ENCODE measurements at places on chromosomes 12 and 14.

DNA sequence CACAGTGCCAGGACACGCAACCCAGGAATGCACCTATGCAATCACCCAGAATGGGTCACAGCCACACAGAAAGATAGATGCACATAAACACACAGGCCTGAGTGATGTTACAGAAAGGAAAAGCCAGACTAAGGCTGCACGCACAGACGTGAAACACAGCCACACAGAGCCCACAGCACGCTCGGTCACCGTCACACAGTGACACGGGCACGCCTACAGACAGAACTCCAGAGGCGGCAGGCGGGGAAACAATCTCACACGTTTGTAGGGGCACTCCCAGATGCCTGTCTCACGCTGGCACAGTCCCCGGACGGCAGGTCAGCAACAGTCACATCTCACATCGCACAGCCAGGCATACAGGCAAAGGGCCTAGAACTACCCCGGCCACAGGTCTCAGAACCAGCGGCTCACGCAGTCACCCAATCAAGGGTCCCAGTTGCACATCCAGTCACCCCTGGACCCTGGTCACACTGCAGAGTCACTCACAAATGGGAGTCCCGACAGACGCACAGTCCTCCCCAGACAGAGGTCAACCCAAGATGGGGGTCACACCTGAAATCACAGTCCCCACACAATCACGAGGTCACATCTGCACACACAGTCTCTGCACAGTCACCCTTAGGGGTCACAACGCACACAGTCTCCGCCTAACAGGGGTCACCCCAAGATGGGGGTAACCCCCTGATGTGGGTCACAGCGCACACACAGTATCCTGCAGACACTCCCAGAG is 790 bp downstream of the SSH1 start:
- peak overlapping the region; percentile 99 for H3K4me3 ChIP-seq
- H3K4me1 ChIP-seq, result peaks cover 55% of the 10 kb centered on the region
- H3K27ac ChIP-seq, result peak overlapping the region; percentile 84
- peaks cover 2% of the 10 kb centered on the region for H3K36me3 ChIP-seq
- H3K27me3 ChIP-seq, result no peaks in the 10 kb centered on the region
- peak; percentile 81 for DNase-seq

GRCh38 chr14:92470811-92471210 is 42.8 kb upstream of the RIN3 start:
- no peak overlapping the region for H3K4me3 ChIP-seq
- no peak for DNase-seq
- H3K27me3 ChIP-seq, result no peaks in the 10 kb centered on the region
- no peak overlapping the region for H3K27ac ChIP-seq

DNA sequence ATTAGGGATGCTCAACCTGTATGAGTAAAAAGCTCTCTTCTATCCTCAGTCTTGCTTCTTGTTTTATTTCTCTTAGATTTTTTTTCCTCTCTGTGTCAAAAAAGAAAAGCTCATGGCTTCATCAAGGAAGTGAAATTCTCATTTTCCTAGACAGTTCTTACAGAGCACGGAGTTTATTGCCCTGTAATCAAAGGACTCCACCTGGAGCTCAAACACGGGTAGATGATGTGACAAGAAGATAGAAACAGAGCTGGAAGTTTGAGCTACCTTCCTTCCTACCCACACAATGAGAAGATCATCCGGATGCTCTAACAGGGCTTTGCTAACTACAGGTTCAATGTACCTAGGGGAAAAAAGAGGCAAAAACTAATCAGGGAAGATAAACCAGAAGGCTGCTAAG is 564.8 kb downstream of the MED13L start:
- H3K4me3 ChIP-seq, result no peak overlapping the region
- peaks cover 7% of the 10 kb centered on the region for H3K27me3 ChIP-seq
- H3K27ac ChIP-seq, result no peak overlapping the region
- DNase-seq, result no peak
- H3K36me3 ChIP-seq, result no peaks in the 10 kb centered on the region

GRCh38 chr14:94345344-94346064 is 22.4 kb upstream of the SERPINA6 start:
- H3K4me3 ChIP-seq, result no peak overlapping the region
- H3K36me3 ChIP-seq, result peaks cover 4% of the 10 kb centered on the region
- no peak for DNase-seq
- H3K27ac ChIP-seq, result no peak overlapping the region

DNA sequence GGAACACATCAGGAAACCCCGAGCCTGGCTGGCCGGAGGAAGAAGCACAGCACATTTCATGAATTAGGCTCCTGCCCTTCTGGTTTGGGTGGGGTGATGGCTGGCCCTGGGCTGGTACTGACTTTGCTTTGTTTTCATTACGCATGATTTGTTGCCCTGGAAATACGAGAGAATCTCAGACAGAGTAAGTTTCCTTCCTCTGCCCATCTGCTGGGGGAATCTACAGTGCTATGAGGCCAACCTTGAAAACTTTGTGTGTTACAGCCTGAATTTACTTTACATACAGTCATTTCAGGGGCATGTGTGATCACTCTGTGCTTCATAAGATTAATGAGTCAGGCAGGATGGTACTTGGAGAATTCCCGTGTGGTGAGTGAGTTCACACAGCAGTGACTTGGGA is 20.5 kb upstream of the SLC5A8 start:
- DNase-seq, result no peak
- no peaks in the 10 kb centered on the region for H3K36me3 ChIP-seq
- no peak overlapping the region for H3K27ac ChIP-seq
- peaks cover 17% of the 10 kb centered on the region for H3K27me3 ChIP-seq
- no peaks in the 10 kb centered on the region for H3K4me1 ChIP-seq

DNA sequence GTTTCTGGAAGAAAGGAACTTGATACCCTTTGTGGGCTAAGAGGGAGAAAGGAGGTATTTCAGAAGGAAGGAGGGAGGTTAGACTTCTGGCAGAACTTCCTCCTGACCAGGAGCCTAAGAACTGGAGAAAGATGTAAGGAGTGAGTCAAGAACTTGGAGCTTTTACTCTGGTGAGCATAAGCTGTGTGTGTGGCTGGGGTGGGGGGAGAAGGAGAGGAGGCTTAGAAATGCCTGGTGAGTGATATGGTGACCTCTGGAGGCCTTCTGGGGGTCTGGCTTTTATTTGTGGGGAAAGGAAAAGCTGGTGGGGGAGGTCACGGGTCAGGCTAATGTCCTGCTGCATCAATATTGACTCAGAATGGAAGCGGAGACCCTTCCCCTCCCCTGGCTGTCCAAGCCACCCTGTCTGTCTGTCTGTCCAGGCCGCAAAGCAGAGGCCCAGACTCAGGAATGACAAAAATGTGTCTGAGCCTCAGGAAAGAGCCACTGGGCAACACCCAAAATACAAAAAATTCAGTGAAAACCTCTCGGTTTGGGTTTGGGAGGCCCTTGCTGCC is 4.8 kb downstream of the LRP1 start:
- DNase-seq, result no peak
- no peaks in the 10 kb centered on the region for H3K36me3 ChIP-seq
- H3K4me3 ChIP-seq, result no peak overlapping the region
- H3K27me3 ChIP-seq, result peaks cover 17% of the 10 kb centered on the region
- H3K27ac ChIP-seq, result no peak overlapping the region
- no peaks in the 10 kb centered on the region for H3K4me1 ChIP-seq

- H3K27ac ChIP-seq, result peak overlapping the region; percentile 64
- H3K36me3 ChIP-seq, result no peaks in the 10 kb centered on the region
- peak overlapping the region; percentile 95 for H3K4me3 ChIP-seq
- DNase-seq, result no peak
- peaks cover 32% of the 10 kb centered on the region for H3K4me1 ChIP-seq
Measured at GRCh38 chr14:55581342-55581771, 1.4 kb downstream of the KTN1 start.

- DNase-seq, result no peak
- H3K4me3 ChIP-seq, result peak overlapping the region; percentile 98
- peak overlapping the region; percentile 99 for H3K27ac ChIP-seq
Measured at GRCh38 chr14:35405304-35405996, 901 bp upstream of the NFKBIA start.

DNA sequence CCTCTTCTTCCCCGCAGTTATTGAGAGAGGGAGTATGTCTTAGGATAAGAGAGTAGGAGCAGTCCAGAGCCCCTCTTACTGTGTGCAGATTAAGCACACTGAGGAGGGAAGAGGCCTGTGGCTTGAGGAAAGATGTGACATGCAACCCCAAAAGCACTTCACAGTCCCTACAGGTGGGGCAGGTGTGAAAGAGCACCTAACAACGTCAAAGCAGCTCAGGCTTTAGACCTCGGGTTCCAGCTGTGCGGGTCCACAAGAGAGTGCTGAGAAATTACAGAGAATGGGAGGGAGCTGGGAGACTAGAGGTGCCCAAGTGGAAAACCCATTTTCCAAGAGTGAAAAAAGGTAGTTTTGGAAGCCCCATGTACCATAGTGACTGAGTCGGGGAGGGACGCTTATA is 127.6 kb downstream of the SLC25A47 start:
- no peak overlapping the region for H3K4me3 ChIP-seq
- H3K27ac ChIP-seq, result no peak overlapping the region
- no peaks in the 10 kb centered on the region for H3K36me3 ChIP-seq
- no peak for DNase-seq

DNA sequence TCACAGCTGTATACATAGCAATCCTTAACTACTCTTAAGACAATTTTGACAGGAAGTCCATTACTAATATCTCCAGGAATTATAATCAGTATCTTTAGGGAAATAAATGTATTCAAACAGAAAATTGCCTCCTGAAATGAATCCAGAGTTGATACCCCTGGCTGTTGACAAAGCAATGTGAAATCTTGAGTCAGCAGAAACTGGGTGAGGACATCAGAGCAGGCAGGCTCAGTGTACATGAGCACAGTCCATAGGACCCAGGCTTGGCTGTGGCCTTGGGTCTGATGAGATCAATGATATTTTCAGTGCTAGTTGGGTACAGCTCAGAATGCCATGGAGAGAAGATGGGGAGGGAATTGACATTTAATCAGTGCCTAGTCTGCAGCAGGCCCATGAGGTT is 151.3 kb downstream of the SLC15A4 start:
- H3K27me3 ChIP-seq, result no peaks in the 10 kb centered on the region
- H3K4me3 ChIP-seq, result no peak overlapping the region
- no peaks in the 10 kb centered on the region for H3K36me3 ChIP-seq
- H3K27ac ChIP-seq, result no peak overlapping the region

DNA sequence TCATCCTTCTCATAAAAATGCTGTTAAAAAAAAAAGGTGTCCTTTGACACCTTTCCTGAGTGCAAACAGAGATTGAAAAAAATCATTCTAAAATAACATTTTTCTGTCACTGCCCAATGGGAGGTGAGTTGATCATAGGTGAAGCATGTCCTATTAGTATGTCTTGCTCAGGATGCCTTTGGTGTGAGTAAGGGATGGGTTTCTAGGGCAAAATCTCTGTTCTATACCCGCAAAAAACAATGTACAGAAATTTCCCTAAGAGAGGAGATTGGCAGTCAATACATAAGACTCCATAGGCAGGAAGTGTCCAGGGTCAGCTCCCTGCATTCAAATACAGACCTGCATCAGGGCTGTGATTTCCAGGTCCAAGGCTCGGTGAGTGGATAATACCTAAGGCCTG is 195.2 kb downstream of the DAD1 start:
- no peak for DNase-seq
- no peaks in the 10 kb centered on the region for H3K27me3 ChIP-seq
- H3K4me3 ChIP-seq, result no peak overlapping the region

- peaks cover 5% of the 10 kb centered on the region for H3K36me3 ChIP-seq
- H3K4me1 ChIP-seq, result peaks cover 81% of the 10 kb centered on the region
- no peaks in the 10 kb centered on the region for H3K27me3 ChIP-seq
- H3K4me3 ChIP-seq, result peak overlapping the region; percentile 68
Measured at GRCh38 chr12:104602896-104603295, 146.1 kb downstream of the CHST11 start.

- DNase-seq, result no peak
- no peaks in the 10 kb centered on the region for H3K36me3 ChIP-seq
- no peak overlapping the region for H3K4me3 ChIP-seq
Measured at GRCh38 chr12:106585521-106586277, 2.9 kb downstream of the RFX4 start.

DNA sequence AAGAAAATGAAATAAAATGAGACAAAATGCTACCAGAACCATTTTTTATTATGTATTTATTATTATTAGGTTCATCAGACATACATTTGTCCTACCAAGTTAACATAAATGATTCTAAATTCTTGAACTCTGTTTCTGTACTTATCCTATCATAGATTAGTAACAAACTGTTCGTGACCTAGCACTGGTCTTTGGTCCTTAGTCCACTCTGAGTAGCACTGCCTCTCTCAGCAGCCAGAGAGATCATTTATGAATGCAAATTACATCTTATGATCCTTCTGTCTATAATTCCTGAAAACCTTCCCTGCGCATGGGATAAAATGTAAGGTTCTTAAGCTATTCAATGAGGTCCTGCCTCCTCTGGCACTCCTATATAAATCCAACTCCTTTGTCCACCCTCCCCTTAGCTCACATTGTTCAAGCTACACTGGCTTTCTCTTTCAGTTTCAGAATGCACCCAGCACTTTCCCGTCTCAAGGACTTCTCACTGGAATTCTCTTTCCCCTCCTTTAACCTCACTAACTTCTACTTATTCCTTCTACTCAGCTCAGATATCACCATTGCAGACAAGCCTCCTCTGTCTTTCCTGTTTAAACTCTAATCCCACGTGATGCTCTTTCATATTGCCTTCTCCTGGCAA is 17.1 kb downstream of the PDZRN4 start:
- no peaks in the 10 kb centered on the region for H3K4me1 ChIP-seq
- H3K27me3 ChIP-seq, result no peaks in the 10 kb centered on the region
- peak overlapping the region; percentile 1 for H3K4me3 ChIP-seq
- no peaks in the 10 kb centered on the region for H3K36me3 ChIP-seq
- no peak overlapping the region for H3K27ac ChIP-seq

- no peak overlapping the region for H3K27ac ChIP-seq
- no peak overlapping the region for H3K4me3 ChIP-seq
- no peaks in the 10 kb centered on the region for H3K4me1 ChIP-seq
- H3K36me3 ChIP-seq, result peaks cover 16% of the 10 kb centered on the region
- DNase-seq, result no peak
Measured at GRCh38 chr12:53713516-53713915, 13.7 kb downstream of the CALCOCO1 start.

GRCh38 chr14:89746654-89747053 is 207.9 kb downstream of the EFCAB11 start:
- no peak overlapping the region for H3K27ac ChIP-seq
- H3K36me3 ChIP-seq, result peaks cover 4% of the 10 kb centered on the region
- no peak overlapping the region for H3K4me3 ChIP-seq
- no peak for DNase-seq
- peaks cover 23% of the 10 kb centered on the region for H3K4me1 ChIP-seq
- H3K27me3 ChIP-seq, result no peaks in the 10 kb centered on the region

DNA sequence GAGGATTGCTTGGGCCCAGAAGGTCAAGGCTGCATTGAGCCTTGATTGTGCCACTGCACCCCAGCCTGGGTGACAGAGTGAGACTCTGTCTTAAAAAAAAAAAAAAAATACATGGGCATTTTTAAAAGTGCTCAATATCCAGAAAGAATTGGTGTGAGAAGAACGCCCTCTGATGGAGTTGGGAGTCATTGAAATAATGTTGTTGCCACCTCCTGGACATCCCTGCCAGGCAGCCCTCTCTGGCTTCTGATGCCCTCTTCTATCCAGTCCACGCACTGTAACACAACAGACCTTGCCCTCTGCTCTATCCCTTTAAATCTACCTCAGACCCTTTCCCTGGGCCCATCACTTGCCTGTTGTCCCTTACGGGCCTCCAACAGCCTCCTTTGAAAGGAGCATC is 4.9 kb downstream of the PTGDR start:
- H3K27me3 ChIP-seq, result no peaks in the 10 kb centered on the region
- peaks cover 8% of the 10 kb centered on the region for H3K36me3 ChIP-seq
- peak overlapping the region; percentile 70 for H3K4me3 ChIP-seq
- peaks cover 59% of the 10 kb centered on the region for H3K4me1 ChIP-seq
- H3K27ac ChIP-seq, result peak overlapping the region; percentile 92
- DNase-seq, result peak; percentile 68

- H3K27me3 ChIP-seq, result no peaks in the 10 kb centered on the region
- DNase-seq, result no peak
- H3K4me1 ChIP-seq, result no peaks in the 10 kb centered on the region
- H3K27ac ChIP-seq, result no peak overlapping the region
- peaks cover 5% of the 10 kb centered on the region for H3K36me3 ChIP-seq
- H3K4me3 ChIP-seq, result no peak overlapping the region
Measured at GRCh38 chr14:53758141-53758540, 198.5 kb downstream of the BMP4 start.

Data from natural killer cell treated with Interleukin-12 subunit alpha and Interleukin-12 subunit beta and Interleukin-15 and Interleukin-18, amount 100 ng/mL, for 72 hours (primary cell).